ENCODE measurements at places on chromosomes 1 and 21. TPM values are rescaled to one million over a fixed set of nuclear protein-coding genes. Genes with fewer than 3 reads are reported as not detected.

- no peak for DNase-seq
Observed at GRCh38 chr21:44583089-44583799, 2.8 kb upstream of the KRTAP10-5 start.

- no peak for DNase-seq
Observed at GRCh38 chr1:240833075-240833474, 221.1 kb upstream of the GREM2 start.

DNA sequence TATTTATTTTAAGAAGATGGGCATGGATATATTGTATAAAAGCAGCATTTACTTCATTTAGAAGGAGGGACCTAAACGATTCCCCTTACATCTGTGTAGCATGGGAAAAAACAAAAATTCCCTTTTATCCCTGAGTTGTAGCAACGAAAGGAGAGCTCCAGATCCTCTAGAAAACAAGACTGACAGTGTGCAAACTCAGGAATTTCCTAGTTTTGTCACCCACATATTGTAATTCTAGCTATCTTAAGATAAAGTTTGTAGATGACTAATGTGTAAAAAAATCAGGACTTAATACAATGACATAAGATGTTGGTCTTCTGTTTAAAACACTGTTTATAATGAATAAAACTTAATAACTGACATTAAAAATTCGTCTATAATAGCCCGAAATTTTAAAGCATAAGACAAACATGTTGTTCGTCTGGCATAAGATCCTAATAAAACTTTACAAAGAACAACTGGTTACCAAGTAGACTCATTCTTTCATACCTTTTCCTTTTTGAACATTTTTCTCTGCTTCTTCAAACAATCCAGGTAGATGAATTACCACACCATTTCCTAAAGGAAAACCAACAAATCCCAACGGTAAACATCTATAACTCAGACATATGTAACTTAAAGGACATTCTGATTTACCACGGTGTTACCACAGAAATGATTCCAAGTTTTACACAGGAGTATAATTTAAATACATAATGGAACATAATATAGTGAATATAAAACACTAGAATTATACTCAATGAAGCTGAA is 15.2 kb downstream of the ADSS2 start:
- DNase-seq = no peak

DNA sequence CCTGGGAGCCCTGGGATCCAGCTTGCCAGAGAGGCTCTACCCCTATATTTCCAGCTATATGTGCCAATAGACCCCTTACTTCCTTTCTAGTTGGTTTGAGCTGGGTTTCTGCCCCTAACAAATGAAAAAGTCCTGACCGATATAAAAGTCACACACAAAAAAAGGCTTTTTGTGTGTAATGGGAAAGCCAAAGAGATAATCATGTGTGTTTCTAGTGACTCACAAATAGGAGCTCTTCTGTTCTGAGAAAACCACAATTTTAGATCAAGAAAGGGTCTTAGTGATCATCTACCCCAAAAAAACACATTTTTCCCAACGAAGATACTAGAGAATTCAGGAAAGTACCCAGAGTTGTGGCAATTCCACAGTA is 23.0 kb upstream of the PLEKHA6 start:
- no peak for DNase-seq

DNA sequence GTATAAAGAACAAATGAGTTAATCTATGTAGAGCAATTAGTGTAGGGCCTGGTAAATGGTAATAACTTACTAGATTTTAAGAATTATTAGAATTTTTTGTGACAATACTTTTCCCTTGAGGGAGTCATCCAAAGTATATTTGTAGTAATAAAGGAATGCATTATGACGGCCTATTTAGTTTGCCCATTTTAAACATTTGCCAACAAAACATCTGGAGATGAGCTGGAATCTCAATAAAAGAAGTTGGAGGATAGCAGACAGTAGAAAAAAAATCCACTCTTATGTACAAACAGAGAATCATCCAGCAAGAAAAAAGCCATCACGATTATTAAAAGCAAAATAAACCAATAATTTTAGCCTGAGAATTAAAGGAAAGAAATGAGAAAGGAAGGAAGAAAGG is 567.3 kb upstream of the ADAMTS5 start:
- DNase-seq = no peak

DNA sequence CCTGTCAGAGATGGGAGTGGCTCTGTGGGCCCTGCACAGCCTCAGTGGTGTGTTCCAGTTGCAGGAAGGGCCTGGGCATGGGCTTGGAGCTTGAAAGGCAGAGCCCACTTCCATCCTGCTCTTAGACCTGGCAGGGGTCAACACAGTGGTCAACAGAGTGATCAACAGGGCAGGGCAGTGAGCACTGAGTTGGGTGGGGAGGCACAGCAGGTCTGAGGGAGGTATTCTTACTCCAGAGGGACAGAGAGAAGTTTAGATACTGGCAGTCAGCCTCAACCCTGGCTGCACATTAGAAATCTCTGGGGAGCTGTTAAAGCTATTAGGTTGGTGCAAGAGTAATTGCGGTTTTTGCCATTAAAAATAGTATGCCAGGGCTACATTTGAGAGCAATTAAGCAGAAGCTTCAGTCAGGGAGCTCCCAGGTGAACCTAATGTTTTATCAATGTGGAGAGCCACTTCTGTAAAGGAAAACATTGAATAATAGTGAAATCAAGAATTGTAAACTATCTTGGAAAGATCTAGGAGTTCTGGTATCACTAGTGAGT is 37.7 kb downstream of the SH3BGR start:
- DNase-seq = no peak

DNA sequence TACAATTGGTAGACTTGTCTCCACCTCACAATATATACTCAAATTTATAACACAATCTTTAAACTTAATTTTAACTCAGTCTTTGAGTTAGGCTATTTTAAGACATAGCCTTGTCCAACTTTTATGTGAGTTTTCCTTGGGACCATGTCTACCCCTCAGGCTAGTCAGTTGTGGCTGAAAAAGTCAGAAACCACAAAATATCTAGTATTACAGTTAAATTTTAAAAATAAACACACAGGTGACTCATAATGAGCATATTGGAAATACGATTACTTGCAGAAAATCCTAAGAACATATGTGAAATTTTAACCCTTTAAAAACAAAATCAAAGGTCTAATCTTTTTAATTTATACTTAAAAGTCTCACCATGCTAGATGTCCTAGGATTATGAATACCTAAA is 4.8 kb upstream of the ASB17 start:
- no peak for DNase-seq

The NUP133 gene
- 47.3 TPM for polyA plus RNA-seq

The ZNF692 gene
- polyA plus RNA-seq = 32.3 TPM

The CACNA1S gene
- 0.37 TPM for polyA plus RNA-seq

The DPT gene
- polyA plus RNA-seq = not detected

The KRTAP7-1 gene
- polyA plus RNA-seq = not detected

The TNNI3K gene
- 1.4 TPM for polyA plus RNA-seq

The RNASEL gene
- 10.7 TPM for polyA plus RNA-seq
